Stimulated activated CD4-positive, alpha-beta T cell treated with anti-CD3 and anti-CD28 coated beads, Interleukin-2, amount 100 ng/mL, for 48 hours (primary cell): ENCODE measurements at places on chromosomes 5 and 9.

GRCh38 chr5:102760815-102761214, 5.7 kb downstream of the PAM start:
- DNase-seq = no peak

DNA sequence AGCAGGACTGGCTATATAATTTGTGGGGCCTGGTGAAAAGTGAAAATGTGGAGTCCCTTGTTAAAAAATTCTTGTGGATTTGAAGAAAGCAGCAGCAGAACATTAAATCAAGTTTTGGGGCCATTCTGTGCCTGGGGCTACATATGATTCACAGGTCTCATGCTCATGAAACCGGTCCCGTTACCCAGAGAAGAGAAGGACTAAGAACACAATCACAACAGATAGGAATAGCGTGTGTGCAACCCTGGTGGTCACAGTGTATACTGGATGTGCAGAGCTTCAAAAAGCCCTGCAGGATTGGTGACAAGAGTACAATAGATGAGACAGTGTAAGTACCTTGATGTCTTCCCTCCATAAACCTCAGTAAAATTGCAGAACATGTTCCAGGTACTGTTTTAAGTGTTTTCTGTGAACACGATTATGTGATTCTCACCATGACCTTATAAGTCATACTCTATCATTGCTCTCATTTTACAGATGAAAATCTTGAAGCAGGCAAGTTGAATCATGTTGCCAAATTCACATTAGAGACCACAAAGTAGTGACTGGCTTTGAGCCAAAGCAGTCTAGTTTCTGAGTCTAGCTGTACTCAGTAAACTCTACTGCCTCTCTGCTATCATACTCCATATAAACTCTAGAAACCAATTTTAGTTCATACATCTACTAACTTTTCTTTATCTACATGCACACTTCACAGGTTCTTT, 636.5 kb downstream of the TAF11L14 start:
- DNase-seq = no peak

DNA sequence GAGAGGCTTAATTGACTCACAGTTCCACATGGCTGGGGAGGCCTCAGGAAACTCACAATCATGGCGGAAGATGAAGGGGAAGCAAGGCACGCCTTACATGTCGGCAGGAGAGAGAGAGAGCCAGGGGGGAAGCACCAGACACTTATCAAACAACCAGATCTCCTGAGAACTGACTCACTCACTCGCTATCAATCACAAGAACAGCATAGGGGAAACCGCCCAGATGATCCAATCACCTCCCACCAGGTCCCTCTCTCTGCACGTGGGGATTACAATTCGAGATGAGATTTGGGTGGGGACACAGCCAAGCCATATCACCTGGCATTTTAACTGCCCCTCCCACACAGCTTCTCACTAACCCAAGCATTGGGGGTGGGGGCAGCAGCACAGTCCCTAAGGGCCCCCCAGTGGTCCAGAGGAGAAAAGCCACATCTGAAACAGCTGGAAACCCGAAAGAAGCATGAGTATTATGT, 76.1 kb upstream of the ASS1 start:
- peak; percentile 17 for DNase-seq

- no peak for DNase-seq
These were observed 827.6 kb upstream of the ACO1 start for GRCh38 chr9:31556667-31557463.

DNA sequence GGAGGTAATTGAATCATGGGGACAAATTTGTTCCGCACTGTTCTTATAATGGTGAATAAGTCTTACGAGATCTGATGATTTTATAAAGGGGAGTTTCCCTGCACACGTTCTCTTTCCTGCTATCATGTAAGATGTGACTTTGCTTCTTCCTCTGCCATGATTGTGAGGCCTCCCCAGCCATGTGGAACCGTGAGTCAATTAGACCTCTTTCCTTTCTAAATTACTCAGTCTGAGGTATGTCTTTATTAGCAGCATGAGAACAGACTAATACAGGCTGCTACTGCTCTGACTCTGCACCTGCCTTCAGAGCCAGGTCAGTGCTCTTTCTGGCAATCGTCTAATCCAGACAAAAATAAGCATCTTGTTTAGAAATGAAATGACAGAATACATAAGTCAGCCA, 479.2 kb upstream of the TUSC1 start:
- no peak for DNase-seq

- DNase-seq = no peak
These were observed 28.7 kb upstream of the KLF4 start for GRCh38 chr9:107518037-107518807.

- no peak for DNase-seq
These were observed 13.0 kb downstream of the DNAJC18 start for GRCh38 chr5:139426203-139426885.

DNA sequence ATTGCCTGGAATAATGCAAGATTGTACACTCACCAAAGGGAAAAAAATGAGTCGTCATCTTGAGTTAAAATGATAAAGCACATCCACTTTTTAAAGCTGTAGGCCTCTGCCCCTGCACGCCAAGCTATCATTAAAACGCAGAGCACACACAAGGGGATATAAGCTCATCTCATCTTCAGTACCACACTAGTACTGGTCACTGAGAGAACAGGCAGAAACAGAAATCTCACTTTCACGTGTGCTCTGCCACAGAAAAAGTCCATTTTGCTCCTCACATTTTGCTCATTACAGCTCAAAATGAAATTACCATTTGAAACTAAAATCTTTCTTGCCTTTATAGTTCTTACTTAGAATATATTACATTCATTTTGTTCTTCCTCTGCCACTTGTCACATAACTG, 99.2 kb upstream of the SLC30A5 start:
- DNase-seq = no peak

- no peak for DNase-seq
These were observed 40.7 kb downstream of the CXXC5 start for GRCh38 chr5:139688751-139689372.

GRCh38 chr9:117116084-117116483, 298.8 kb downstream of the ASTN2 start:
- DNase-seq = no peak

DNA sequence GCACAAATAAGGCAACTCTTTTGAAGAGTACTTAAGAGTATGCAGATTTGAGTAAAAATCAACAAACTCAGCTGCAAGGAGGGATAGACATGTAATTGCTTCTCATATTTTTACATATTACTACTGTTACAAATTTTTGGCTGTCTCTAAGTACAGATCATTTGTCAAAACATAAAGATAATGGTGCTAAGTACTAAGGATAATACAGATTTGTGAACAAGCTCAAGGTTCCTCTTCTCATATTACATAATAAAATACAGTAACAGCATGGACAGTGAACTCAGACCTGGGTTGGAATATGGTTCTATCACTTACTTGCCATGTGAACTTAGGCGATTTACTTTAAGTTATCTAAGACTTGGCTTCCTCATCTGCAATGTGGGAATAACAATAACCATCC, 168.0 kb downstream of the AP3B1 start:
- DNase-seq = no peak

DNA sequence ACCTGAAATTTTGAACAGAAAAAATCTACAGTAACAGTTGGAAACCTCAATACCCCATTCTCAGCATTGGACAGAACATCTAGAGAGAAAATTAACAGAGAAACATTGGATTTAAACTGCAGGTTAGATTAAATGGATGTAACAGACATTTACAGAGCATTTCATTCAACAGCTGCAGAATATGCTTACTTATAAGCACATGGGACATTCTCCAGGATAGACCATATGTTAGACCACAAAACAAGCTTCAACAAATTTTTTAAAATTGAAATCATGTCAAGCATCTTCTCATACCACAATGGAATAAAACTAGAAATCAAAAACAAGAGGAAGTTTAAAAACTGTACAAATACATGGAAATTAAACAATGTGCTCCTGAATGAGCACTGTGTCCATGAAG, 316.3 kb downstream of the FAM170A start:
- DNase-seq = no peak

GRCh38 chr9:129355631-129356030, 177.6 kb upstream of the IER5L start:
- no peak for DNase-seq

DNA sequence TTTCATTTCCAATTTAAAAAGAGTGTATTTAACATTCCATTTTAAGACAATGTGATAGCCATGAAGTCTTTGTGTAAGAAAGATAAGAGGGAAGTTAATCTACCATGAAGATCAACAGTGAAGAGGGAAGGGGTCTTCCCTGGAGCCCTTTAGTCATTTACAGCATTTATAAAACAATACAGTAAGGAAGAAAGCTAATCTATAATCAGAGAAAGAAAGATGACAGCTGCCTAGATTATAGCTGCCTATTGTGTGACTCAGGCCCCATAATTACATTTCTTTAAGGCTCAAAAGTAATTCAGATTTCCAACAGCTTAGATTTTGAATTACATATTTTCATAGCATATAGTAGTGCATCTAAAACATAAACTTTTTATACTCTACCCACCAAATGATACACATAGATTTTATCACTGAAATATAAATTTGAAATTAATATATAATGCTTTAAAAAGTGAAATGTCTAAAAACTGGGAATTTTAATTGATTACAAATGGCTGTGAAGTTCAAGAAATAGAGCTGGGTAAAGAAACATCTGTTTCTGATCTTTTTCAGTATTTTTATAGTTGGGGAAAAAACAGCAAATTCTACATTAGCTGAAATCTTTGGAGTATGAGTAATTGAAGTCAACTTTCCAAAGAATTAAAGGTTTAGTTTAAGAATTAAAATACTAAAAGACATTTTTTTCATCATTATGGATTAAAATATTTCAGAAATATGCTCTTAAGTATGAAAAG, 89.6 kb downstream of the RIC1 start:
- DNase-seq = no peak

- DNase-seq = no peak
These were observed 141.1 kb upstream of the TARS1 start for GRCh38 chr5:33299621-33300208.

DNA sequence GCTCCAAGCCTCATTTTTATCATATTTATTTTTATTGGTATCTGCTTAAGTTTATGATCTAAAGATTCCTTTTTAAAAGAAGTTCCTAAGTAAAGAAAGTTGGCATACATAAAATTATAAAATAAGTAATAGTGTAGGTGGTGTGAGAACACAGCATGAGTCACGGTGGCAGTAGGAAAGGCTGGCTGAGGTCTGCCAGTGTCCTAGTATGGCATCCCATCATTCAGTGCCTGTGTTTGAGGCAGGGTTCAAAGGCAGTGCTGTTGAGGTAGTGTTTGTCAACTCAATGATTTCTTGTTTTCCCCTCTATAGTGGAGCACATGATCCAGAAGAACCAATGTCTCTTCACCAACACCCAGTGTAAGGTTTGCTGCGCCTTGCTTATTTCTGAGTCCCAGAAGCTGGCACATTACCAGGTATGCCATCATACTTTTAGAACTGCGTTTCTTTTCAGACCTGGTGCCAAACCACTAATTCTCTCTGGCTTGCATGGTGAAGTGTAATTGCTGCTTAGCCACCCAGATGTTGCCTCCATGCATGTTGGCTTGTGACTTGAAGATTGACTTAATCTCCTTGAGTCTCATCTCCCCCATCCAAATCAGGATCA, 18.4 kb downstream of the ZNF346 start:
- DNase-seq = no peak

DNA sequence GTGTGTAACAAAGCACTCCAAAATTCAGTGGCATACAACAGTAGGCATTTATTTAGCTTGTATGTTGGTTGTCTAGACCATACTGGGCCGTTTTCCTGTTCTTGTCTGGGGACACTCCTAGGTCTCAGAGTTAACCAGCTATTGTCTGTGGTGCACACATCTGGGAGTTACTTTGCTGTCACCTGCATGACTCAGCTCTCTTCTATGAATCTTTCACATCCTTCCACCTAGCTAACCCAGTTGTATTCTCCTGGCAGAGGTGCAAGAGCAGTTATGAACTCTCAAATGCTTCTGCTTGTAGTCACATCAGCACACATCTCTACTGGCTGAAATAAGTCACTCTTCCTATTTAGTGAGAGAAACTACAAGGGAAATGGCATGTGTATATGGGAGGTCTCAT, 138.1 kb downstream of the BAAT start:
- DNase-seq = no peak

- no peak for DNase-seq
These were observed 6.9 kb upstream of the GMCL2 start for GRCh38 chr5:178194026-178194425.

DNA sequence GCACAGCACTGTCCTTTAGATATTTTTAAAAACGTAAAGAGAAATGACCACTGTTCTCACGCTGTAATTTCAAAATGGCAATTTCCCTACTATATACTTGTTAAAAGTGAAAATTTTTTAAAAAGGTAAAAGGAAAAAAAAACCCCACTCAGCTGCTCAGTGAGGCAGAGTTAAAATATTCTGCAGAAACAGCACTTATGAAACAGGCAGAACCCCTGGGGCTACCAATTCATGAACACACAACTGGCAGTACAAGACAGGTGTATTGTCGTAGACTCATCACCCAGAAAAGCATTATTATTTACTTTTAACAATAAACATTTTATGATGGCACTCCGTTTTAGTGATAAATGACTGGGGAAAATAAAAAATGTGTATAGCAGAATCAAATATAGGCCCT, 1.5 kb upstream of the RASGRF2 start:
- no peak for DNase-seq

- no peak for DNase-seq
These were observed 65.3 kb downstream of the GADD45G start for GRCh38 chr9:89670114-89670513.

DNA sequence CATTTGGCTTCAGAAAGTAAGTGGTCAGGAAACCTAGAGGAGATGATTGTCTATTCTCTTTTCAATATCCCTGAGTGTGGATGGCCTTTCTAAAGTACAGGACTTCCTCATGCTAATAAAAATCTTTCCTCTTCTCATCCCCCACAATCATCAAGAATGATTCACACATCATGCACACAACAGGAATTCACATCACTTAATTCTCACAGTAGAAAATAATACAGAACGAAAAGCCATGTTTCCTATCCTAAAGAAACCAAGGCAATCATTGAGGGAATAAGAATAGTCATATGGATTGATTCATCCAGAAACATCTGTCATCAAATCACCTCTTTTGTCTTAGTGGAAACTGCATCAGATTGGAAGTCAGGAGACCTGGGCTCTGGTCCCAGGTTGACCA, 203.1 kb upstream of the PIK3R1 start:
- DNase-seq = no peak

DNA sequence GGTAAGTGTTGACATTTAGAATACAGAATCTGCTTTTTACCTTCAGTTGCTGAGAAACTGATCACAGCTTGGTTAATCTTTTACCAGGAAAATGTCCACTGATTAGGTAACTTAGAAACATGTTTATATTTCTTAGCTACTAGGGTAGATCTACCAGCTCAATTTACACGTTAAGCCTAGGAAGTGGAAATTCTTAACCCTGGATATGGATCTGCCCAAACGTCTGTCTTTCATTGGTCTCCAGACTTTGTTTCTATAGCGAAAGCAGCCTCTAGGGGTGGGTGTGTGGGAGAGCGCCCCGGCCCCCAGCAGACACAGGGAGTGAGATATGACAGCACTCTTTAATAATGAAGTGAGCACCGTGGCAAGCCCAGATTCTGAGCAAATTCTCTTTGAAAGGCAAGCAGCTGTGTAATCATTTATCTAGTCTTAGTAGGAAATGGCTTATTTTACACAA, 141.6 kb upstream of the ZNF608 start:
- no peak for DNase-seq

GRCh38 chr5:87127426-87127825, 140.3 kb upstream of the RASA1 start:
- DNase-seq = no peak

GRCh38 chr5:122736086-122736845, 38.6 kb upstream of the SNX2 start:
- no peak for DNase-seq
